ENCODE measurements at places on chromosomes 11 and 22.

DNA sequence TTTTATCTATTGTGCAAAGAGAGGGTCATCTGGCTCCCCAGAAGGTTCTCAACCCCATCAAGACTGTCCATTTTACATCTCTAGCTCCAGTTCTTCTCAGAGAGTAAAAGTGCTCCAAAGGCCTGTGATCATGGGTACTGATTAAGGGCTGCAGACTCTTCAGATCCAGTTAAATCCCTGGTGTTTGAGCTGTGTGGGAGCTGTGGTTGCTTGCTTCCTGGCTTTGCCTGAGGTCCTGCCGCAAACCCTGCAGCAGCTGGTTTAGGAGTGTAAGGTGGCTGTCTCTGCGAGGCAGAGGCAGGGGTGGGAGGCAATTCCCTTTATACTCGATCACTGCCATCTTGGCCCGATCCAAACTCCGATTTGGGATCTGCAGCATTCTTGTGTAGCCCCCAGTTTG lies 1.2 kb downstream of the MRPL17 start:
- no peak for DNase-seq

GRCh38 chr11:93842461-93842860 lies 8.0 kb downstream of the VSTM5 start:
- peak; percentile 28 for DNase-seq

DNA sequence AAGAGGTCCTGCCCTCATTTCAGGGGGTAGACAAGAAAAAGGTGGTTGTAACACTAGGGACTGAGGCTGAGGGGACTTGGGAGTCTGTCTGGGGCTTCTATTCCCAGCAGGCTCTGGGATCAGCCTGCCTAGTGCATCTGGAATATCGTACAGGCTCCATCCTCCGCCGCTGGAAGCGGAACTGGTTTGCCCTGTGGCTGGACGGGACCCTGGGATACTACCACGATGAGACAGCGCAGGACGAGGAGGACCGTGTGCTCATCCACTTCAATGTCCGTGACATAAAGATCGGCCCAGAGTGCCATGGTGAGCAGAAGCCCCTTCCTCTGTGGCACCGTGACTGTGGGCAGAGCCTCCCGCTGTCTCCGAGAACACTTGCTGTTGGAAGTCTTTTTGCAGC lies 4.0 kb downstream of the PLEKHB1 start:
- no peak for DNase-seq

DNA sequence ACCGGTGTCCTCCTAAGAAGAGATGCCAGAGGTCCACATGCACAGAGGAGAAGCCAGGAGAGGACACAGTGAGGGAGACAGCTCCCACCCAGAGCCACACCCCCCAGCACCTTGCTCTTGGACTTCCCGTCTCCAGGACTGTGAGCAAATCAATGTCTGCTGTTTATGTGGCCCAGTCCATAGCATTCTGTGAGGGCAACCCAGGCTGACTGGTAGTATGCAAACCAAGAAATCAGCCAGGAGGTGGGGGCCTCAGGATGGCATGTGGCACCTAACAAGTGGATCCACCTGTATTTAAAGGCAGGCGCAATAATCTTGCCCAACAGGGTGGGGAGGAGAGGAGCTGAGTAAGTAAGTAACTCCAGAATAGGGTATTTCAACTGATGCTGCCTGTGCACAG lies 136.4 kb downstream of the BRD1 start:
- DNase-seq: no peak

DNA sequence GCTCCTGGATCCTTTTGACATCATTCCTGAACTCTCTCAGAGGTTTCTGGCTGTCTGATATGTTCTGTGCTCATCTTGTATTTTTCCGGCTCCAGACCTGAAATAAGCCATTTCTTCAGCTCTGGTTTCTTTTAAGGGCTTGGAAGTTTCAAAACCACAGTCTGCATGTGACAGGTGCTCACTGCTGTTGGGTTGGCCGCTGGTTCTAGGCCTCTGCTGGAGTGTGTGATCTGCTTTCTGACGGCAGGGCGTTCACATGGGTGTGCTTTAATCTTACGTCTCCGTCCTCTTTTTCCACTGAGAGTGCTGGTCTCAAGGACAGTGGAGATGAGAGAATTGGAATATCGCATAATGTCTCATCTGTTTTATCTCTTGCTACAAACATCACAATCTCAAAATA lies 10.3 kb downstream of the ZBED4 start:
- DNase-seq: no peak

GRCh38 chr22:40006641-40007040 lies 11.9 kb downstream of the FAM83F start:
- DNase-seq: no peak

- no peak for DNase-seq
Measured at GRCh38 chr22:33781411-33781810, 138.9 kb downstream of the LARGE1 start.

- no peak for DNase-seq
Measured at GRCh38 chr11:47943721-47944586, 36.4 kb upstream of the PTPRJ start.

DNA sequence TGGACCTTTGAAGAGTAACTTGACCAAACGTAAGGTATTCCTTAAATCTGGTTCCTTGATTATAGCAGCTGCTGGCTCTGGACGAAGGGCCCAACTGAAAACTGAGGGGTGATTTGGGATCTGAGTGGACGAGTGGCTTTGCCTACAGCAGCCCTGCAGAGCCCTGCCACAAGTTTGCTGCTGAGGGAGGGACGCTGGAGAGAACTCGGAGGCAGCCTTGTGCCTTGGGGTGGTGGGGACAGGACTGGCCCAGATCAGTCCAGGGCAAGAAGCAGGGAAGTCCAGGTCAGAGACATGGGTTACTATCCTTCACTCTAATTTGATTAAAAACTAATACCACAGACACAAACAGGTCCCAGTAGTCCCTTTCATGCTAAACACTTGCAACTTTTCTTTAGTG lies 89.6 kb upstream of the PITPNB start:
- no peak for DNase-seq

GRCh38 chr11:29093416-29094120 lies 923.3 kb downstream of the KCNA4 start:
- DNase-seq: peak; percentile 38

DNA sequence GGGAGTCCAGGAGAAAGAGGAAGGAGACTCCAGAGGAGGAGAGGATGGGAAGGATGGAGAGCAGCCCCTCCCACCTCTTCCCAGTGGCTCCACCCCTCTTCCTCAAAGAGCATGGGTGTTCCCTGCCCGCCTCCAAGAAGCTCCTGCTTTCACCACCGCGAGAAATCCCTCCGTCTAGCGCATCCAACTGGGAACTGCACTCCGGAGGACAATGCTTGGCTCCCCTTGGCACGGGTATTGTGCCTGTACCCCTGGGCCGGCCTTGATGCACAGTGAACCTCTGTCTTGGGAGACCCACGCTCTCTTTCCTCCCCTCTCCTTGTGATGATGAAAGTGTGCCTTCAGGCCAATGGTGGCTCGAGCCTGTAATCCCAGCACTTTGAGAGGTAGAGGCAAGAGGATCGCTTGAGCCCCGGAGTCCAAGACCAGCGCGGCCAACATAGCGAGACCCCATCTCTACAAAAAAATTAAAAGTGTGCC lies 14.9 kb upstream of the ADA2 start:
- no peak for DNase-seq

DNA sequence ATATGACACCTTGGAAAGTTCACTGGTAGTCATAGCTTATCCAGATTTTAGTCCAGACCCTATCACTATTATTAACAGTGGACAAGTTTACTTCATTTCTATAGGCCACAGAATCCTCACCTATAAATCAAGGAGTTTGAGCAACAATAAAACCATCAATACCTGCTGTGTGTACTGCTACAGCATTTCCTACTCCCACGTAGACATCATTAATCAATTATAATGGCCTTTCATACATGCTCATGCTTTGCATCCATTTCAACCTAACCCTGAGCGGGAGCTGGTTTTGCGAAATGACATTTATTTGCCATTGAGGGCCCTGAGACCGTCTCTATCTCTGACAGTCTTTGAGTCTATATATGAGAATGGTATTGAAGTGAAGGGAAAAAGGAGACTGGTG lies 312.3 kb downstream of the FAT3 start:
- DNase-seq: no peak

DNA sequence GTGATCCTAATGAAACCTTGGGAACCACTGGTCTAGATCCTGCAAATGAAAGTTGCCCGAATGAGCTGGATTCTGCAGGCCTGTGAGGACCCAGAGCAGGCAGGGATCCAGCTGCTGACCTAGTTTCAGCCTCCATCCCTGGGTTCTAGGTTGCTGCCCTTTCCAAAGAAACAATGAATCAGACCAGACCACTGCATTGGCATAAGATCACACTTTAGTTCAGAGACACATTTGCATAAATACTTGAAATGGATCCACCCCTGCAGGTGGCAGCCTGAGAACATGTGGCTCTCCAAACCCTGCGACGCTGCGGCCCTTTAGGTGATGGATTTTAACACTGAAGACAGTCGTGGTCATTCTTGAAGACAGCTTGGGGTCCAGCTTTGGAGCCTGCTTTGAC lies 23.7 kb downstream of the ADAMTS8 start:
- no peak for DNase-seq

DNA sequence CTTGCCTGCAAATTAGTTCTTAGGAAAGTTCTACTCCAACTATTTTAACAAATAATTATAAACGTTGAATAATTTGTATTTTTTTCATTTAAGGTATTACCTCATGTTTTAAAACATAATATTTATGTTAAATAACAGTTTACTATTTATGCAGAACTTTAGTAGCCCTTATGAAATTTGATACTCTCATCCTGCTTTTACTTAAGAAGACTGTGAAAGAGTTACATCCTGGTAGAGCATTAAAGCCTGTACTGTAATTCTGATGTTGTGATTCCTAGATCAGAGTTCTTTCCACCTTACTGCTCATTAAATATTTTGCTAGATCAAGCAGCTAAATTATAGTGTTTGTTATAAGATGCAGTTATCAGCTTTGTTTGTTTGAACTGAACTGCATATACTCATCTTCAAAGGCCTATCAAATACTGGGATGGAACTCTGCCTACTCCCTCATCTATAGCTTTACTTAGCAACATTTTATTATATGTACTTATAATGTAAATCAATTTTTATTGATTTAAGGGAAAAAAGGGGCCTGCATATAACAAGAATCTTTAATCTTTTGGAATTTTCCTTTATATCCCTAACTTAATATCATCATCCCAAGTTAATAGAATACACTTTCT lies 304.2 kb downstream of the DYNC2H1 start:
- no peak for DNase-seq

DNA sequence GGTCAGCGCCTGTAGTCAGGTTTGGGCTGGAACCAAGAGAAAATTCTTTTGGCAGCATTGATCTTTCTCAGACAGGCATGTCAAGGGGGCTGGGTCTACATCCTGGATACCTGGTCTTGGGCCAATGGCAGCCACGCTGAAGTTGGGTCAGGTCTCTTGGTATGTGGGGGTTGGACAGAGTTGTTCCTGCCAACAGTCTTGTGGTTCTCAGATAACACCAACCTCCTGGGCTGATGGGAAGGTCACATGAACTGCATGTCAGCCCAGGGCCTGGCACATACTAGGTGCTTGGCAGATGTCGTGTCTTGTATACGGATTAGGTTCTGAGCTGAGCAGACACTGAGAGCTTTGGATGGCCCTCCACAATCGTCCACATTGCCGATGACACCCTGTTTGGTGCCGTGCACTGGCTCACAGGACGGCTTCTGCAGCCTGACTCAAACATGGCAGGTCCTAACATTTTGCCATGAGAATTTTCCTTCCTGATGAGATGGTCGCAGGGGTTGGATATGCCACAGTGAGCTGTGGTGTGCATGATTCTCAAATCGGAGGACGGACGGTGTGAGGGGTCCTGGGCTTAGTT lies 42.0 kb downstream of the FBLN1 start:
- DNase-seq: peak; percentile 85

DNA sequence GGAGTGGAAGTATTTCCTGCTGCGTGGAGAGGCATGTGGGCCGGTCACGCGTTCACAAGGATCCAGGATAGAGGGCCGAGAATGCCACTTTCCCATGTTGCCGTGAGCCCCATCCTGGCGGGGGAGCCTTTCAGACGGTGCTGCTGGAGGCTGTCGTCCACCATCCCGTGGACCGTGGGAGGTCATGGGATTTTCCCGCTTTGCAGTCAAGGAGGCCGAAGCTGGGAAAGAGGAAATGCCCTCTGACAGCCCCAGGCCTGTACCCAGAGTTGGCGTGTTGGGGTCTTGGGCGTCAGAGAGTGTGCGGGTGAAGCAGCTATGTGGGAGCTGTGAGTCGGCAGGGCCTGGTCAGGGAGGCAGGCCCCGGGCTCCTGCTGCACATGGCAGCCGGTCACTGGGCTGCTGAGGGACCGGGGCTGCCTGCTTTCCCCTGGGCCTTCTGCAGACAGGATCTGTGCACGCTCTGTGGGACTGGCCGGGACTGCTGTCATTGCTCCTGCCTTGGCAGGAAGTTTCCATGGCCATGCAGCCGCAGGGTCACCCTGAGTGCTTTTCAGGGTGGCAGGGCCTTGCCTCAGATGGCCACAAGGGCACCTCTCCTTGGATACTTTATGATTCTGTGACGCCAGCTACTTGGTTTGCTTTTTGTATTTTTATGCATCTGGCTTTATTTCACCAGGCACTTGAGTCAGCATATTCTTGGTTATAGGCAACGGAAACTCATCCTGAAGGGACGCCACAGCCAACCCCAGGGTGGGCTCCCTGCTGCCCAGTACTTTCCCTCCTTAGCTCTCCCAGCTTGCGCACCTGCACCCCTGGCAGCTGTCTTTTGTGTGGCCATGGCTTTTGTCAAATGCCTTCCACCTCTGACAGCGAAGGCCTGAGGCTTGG lies 52.4 kb downstream of the AP2A2 start:
- DNase-seq: no peak

GRCh38 chr11:120625565-120625964 lies 114.0 kb downstream of the GRIK4 start:
- DNase-seq: no peak

- no peak for DNase-seq
Measured at GRCh38 chr11:30478923-30479322, 107.2 kb downstream of the MPPED2 start.

DNA sequence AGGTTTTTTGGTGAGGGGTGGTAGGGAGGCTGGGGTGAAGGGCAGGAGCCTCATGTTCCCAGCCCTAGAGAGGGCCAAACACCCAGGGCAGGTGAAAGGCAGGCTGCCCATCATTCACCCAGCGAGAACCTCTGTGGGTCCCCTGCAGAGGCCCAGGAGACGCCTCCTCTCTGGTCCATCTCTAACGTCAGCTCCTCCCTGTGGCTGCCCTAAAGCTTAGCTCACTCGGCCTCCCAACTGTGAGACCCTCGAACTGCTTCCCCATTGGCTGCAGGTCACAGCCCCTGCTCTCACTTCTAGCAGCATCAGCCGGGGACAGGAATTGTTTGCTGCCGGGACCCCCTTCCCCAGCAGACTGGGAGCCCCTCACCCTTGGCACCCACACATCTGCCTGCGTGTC lies 615 bp upstream of the NFAM1 start:
- DNase-seq: no peak

DNA sequence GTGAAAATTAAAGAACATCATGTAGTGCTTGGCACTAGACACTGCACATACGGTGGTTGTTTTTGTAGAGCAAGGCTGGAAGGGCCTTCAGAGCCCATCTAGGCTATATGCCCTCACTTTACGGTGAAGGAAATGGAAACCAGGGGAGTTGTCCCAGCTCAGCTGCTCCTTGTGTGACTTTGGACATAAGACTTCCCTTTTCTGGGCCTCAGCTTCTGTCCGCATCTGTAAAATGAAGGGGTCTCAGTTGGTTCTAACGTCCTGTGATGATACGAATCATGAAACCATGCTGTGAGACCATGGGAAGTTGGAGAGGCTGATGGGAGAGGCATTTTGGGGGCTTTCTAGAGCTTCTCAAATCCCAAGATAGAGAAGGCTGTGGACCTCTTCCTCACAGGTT lies 4.7 kb downstream of the KCNE3 start:
- DNase-seq: no peak
